ENCODE measurements at places on chromosomes 1 and 21.
A peak's percentile ranks its signal among the peaks of the same experiment; 100 is the strongest.

- peak; percentile 25 for DNase-seq
Observed at GRCh38 chr1:116769561-116769977, 15.3 kb downstream of the CD2 start.

- no peak for DNase-seq
Observed at GRCh38 chr1:4214826-4215225, 314.8 kb upstream of the C1orf174 start.

GRCh38 chr1:38991638-38992411 lies 749 bp downstream of the AKIRIN1 start:
- DNase-seq = peak; percentile 28

DNA sequence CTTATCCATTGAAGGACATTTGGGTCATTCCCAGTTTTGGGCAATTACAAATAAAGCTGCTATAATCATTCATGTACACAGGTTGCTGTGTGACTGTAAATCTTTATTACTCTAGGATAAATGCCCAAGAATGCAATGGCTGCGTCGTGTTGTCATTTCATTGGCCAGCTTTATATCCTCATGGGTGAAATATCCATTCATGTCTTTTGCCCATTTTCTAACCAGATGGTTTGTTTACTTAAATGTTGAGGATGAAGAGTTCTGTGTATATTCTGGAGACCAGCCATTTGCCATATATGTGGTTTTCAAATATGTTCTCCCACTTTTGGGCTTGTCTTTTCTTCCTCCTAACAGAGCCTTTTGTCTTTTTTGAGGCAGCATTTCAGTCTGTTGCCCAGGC lies 25.3 kb downstream of the TRIM11 start:
- DNase-seq = no peak

- DNase-seq = no peak
Observed at GRCh38 chr1:119007670-119008482, 19.7 kb upstream of the TBX15 start.

GRCh38 chr1:111227851-111228747 lies 586 bp downstream of the CHI3L2 start:
- peak; percentile 52 for DNase-seq

DNA sequence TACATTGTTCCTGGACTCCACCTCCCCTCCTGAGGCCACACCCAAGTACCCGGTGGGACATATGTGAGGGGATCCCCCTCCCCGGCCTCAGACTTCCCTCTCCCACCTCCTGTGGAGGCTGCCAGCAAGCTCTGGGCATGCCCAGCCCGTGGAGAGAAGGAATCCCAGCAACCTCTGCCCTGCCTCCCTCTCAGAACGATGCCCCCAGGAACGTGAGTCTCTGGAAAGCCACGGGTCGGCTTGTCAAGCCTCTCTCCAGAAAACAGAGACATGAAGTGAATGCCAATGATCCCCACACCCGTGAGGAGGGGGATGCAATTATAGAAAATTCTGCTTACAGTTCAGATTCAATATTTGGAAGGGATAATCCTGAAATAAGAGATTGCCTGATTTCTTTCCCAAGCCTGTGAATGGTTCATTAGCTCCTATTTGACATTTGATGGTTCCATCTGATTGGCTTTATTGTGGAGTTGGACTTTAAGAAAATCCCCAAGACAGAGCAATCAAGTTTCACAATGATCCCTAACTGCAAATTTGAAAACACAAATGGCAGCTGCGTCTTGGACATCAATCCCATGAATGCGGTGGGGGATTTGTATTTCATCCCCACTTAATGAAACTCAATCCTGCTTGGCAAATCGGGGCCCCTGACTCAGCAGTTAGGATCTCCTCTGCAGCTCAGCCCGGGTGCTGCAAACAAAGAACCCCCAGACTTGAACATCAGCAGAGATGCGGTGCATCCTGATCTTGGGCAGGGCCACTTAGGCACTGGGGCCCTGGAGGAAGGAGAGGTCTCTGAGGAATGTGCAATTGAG lies 9.1 kb upstream of the GUCA2B start:
- DNase-seq = no peak

DNA sequence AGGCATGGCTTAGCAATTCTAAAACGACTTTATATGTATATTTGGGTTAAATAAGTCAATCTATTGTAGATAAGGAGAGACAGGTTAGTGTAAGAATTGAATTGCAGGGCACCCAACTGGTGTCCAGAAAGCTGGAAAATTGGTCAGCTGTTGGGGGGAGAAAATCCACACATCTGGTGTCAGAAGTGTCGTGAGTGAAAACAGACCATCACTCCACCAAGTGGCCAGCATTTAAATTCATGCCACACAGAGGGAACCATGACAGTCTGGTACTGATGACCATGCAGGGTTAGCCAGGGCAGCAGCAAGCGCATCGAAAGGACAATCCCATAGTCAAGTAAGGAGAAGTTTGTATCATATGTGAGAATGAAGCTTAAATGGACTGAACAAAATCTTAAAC lies 11.7 kb downstream of the LAX1 start:
- no peak for DNase-seq
